Stimulated activated CD4-positive, alpha-beta T cell treated with anti-CD3 and anti-CD28 coated beads, Interleukin-15, amount 100 ng/mL, for 1 hour (primary cell): ENCODE measurements at places on chromosomes 12 and 14.

GRCh38 chr14:103206836-103207387 is 83.7 kb downstream of the TNFAIP2 start:
- DNase-seq, result no peak

DNA sequence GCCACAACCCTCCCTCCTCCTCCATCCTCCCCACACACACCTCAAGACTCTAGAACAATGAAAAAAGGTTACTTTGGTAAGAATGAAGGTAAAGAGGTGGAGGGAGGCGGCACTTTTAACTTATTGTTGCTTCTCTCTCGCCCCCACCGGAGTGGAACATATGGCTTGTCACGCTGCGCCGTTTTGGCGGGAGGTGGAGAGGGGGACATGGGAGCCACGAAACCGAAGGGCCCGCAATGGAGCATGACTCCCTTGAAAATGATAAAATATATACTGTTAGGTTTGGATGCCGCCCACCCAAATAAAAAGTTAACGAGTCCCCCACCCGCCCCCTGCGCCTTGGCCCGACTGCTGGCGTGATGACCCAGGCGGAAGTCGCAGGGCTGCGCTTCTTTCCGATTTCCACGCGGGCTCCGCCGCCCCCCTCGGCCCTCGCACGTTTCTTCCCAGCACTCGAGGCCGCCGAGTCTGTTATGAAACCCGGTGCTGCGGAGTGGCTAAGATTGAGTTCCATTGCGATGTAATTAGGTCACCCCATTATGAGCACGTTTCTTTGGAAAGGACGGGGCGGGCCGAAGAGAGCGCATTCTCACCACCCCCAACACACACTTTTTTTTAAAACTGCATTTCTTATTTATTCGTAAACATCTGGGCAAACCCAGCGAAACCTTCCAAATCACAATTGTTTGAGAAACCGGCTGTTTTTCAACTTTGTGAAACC is 1.4 kb upstream of the ZFP36L1 start:
- peak; percentile 71 for DNase-seq

GRCh38 chr12:89829434-89829975 is 120.9 kb upstream of the ATP2B1 start:
- no peak for DNase-seq

DNA sequence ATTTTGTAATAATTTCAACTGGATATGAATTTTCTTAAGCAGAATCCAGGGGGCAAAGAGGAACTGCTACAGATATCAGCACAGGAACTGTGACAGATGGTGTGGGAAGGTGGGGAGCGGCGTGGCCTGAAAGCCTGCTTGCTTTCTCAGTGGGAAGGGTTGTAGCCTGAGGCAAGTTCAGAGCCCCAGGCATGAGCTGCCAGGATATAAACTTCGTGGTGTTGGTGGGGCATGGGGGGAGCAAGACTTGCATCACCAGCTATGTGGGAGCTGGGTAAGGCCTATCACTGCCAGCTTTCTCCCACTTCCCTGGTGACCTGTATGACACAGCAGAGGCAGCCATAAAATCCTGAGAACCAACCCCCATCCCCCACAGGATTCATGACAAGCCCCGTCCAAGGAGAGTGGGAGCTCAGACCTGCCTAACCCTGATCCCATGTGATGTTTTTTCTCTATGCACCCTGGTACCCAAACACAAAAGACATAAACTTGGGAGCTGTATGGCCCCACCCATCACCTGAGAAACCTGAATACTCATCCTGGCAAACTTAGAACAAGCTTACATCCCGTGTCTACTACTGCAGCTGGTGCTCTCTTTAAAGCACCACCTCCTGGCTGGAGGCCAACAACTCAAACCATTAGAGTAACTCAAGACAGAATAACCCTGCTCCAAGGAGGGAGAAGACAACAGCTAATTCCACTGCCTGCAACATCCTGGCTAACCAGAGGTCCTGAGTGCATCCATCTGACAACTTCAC is 16.5 kb downstream of the CLEC1A start:
- no peak for DNase-seq

GRCh38 chr12:163406-163986 is 50.5 kb downstream of the SLC6A12 start:
- no peak for DNase-seq
